ENCODE measurements at places on chromosomes 1 and 21.
A peak's percentile ranks its signal among the peaks of the same experiment; 100 is the strongest.

DNA sequence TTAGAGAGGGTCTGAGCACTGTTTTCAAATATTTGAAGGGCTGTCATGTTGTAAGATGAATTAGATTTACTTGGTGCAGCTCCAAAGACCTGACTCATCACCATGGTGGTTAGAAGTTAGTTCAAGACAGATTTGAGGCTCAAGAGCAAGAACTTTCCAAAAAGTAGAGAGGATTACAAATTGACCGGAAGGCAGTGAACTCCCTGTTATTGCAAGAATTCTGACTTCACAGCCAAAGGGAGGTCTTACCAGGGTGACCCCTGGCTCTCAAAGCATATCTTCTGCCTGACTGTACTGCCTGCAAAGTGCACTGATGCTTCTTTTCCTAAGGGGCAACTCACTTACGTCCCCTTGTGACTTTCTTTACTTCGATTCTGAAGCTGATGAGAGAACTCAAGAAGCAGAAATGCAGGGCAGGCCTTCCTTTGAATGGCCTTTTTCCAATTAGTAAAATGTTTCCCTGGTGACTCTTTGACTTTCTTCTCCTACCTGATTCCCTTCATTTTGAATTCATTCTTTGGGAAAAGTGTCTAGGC lies 86.4 kb downstream of the NAV1 start:
- DNase-seq = no peak

DNA sequence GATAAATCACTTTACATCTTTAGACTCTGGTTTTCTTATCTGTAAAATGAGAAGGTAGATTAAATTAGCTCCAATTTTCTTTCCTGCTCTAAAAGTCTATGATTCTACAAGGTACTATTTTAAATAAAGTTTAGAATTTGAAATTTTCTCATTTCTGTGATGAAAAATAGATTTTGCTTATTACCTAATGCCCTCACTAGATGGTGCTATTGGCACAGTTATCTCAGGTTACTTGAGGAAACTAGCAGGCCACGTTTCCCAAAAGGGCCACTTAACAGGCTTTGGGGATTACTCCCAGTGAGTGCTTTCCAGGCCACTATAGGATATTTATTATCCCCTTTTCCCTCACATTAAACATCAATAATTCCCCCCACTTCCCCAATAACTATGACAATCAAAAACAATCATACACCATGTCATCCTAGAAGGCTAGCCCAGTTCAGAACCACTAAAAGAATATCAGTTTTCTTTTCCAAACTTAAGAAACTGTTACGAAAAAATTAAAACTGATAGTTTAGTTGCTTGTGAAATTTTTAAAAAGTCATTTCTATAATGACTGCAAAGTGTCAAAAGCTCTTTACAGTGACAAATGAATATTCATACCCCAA lies 30.6 kb downstream of the OMA1 start:
- peak; percentile 81 for DNase-seq

DNA sequence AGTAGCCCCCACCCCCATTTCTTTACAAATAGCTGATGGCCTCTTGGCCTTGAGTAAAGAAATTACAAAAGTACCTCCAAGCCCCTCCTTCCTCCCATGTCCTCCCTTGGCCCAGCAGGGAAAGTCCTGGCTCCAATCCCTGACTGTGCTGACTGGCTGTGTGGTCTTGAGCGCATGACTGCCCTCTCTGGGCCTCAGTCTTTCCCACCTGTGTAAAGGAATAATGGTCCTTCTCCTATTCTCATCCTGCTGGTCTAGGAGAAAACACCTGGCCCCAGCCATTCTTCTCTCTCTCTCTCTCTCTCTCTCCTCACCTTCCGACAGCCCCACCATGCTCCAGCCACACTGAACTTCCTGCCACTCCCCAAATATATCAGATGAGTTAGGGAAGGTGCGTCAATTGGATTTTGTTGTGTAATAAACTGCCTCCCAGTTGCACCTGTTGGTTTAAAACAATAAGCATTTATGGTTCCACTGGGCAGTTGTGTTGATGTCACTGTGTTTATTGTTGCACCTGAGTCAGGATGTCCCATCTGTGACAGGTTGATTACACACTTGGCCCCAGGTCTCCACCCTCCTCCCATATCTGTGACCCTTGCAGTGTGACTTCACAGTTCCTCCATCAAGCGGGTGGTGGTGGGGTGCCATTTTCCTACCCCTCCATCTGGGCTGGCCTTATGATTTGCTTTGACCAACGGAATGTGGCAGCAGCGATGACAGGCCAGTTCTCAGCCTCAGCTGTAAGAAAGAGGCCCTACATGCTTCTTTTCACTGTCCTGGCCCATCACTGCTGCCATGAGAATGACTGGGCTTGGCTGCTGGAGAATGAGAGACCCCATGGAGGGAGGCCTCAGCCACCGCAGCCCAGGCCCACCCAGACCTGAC lies 22.3 kb upstream of the LRP8 start:
- no peak for DNase-seq

- no peak for DNase-seq
These were observed 97.9 kb upstream of the EXO1 start for GRCh38 chr1:241749945-241750695.

GRCh38 chr1:244788493-244789275 lies 46.8 kb upstream of the COX20 start:
- DNase-seq = no peak

GRCh38 chr1:15836772-15837669 lies 10.5 kb upstream of the SPEN start:
- peak; percentile 97 for DNase-seq

GRCh38 chr1:169070547-169070946 lies 35.9 kb upstream of the ATP1B1 start:
- no peak for DNase-seq

- DNase-seq = no peak
These were observed 159.1 kb downstream of the LHX8 start for GRCh38 chr1:75293270-75293669.

All from inflammatory macrophage (primary cell).